H4 (cell line): ENCODE measurements at places on chromosomes 16 and 17. TPM values are rescaled to one million over a fixed set of nuclear protein-coding genes. Genes with fewer than 3 reads are reported as not detected.

The FAHD1 gene
- total RNA-seq: 23.8 and 27.6 TPM in 2 replicates

The CDRT4 gene
- total RNA-seq: 2.4 TPM in 1 of 2 replicates, not detected in the other

The C1QTNF8 gene
- total RNA-seq: not detected in 2 replicates

The MAP2K6 gene
- total RNA-seq: 14.7 and 19.6 TPM in 2 replicates

The SYT17 gene
- 2.1 and 3.2 TPM in 2 replicates for total RNA-seq

The TBC1D3G gene
- not detected in 2 replicates for total RNA-seq

The LGALS9B gene
- not detected in 2 replicates for total RNA-seq

The PRKCB gene
- total RNA-seq: under 0.01 TPM in 1 of 2 replicates, not detected in the other

The RAP1GAP2 gene
- total RNA-seq: 2.0 and 2.4 TPM in 2 replicates

The HAS3 gene
- 0.45 TPM in 1 of 2 replicates, not detected in the other for total RNA-seq

The PPY gene
- total RNA-seq: not detected in 2 replicates

- DNase-seq: no peak
Measured at GRCh38 chr16:46822270-46822669, 8.7 kb downstream of the C16orf87 start.

DNA sequence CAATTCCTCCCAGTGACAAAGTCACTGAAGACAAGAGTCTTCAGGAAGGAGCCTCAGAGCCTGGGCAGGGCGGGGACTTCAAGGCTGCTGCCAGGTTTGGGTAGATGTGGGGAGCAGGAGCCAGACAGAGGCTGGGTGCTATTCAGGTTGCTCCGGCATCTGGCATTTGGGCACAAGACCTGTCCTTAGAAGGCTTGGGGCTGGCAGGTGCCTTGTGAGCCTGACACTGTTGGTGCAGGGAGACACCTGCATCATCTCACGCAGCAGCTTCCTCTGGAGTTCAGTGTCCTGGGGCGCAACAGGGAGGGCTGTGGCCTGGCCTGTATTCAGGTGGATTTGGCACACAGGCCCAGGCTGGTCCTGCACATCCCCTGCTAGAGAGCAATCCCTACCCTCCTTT, 65.0 kb downstream of the MPRIP start:
- no peak for DNase-seq

GRCh38 chr17:65229621-65229995, 92.4 kb downstream of the RGS9 start:
- DNase-seq: no peak

GRCh38 chr17:81991684-81992305, 14.4 kb downstream of the ASPSCR1 start:
- peak; percentile 91 for DNase-seq

GRCh38 chr16:69169051-69169450, 17.9 kb upstream of the SNTB2 start:
- no peak for DNase-seq

DNA sequence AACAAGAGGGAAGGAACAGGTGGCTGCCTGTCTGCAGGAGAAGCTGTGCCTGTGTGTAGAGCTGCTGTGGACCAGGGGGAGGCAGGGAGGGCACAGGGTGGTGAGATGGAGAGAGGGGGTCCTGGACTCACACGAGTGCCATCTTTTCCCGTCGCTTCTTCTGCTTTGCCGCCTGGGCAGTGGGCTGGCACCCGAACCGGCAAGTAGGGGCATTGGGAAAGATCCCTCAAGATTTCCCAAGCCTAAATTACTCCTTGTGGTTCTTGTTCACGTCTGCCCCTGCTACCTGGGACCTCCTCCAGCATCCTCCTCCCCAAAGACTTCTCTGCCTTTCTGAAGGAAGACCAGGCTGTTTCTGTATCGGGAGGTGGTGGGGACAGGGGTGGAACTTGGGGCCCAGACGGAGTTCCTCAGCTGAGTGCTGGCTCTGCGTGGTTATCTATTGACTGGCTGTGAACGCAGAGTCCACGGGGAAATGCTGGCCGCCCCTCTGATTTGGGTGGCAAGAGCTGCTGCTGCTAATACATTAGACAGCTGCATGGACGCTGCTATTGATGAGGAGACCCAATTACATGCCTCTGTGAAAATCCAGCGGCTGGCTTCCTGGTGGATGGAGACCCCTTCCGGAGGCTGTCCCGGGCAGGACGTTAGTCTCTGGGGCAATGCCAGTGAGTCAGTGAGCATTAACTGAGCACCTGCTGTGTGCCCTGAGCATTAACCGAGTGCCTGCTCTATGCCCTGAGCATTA, 114.5 kb downstream of the OR1D5 start:
- DNase-seq: no peak

DNA sequence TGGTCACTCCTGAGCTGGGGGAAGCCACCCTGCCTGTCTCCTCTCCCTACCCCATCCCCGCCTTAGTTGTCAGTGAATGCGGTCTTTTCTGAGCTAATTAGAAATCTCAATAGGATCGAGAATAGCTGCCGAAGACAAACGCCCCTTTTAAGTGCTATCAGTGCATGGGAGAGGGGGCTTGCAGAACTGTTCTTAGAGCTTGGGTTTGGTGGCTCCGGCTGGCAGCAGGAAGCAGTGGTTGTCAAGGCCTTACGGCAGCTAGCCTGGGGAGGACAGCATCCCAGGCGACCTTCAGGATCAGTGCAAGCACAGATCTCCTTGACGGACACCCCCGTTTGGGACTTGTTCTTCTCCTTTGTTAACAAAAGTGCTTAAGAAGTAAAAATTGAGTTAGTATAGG, 195.1 kb downstream of the CCDC182 start:
- DNase-seq: no peak

- no peak for DNase-seq
Measured at GRCh38 chr16:5058476-5058875, 7.3 kb downstream of the C16orf89 start.

DNA sequence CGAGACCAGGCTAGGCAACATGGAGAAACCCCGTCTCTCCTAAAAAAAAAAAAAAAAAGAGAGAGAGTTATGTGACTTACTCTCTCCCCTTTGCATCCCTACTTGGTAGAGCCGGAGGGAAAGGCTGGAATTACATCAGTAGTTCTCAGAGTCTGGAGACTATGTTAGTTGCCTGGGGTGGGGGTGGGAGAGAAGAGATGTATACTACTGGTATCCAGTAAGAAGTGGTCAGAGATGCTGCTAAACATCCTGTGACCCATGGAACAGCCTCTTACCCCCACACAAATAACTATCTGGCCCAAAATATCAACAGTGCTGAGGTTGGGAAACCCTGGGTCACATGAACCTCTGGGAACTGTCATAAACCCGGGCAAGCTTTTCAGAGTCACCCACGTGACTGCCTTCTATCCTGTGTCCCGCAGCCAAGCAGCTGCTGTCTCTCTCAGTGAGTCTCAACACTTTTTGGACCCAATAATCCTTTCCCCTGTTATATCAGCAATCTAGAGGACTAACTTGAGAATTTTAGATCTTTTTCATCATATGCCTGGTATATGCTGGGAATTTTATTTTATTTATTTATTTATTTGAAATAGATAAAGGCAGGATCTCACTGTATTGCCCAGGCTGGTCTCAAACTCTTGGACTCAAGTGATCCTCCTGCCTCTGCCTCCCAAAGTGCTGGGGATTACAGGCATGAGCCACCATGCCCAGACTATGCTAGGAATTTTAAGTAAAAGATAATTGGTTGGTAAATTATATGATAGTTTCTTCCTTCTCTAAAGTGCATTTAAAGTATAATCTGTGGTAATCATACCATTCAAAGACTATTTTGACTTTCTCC, 8.7 kb downstream of the EIF1 start:
- peak; percentile 47 for DNase-seq

- no peak for DNase-seq
Measured at GRCh38 chr16:10039220-10040096, 142.8 kb downstream of the GRIN2A start.

DNA sequence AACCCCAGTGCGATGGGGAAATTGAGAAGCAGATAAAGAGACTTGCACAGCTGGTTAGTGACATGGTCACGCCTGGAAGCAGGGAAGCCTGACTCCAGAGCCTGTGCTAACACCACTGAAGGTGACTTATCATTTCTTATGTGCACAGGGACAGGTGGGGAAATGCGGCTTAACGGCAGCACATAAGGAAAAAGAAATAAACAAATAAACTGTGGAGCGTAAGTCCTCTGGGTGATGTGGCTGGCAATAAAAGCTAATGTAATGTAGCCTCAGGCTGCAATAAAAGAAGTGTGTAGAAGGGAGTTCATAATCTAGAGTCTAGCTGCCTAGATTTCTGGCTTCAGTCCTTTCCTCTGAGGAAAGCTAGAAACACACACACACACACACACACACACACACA, 10.6 kb downstream of the CDH11 start:
- peak; percentile 84 for DNase-seq

- no peak for DNase-seq
Measured at GRCh38 chr17:3738562-3739295, 15.0 kb downstream of the HASPIN start.

DNA sequence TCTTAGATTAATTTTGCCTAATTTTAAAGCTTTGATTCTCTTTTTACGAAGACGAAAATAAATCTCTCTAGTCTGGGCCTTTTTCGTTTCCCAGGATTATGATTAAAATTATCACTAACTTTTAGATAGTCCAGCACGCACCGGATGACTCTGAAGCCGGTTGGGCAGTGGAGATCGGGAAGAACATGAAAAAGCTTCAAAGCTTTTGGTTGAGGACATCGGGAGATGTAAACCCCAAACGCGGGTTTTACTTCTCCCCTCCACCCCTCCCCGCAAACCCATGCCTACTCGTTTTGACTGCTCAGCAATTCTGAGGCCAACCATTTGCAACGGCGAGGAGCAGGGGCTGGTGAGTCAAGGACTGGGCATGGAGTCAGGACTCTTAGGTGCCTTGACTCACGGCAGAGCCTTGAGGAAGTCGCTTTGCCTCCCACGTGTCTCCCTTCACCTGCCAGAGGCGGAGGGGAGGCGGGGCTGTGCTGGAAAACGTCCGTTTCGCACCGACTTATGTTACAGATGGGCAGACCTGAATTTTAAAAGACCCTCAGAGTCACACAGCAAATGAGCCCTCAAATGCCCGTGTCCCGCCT, 989 bp upstream of the DUSP14 start:
- DNase-seq: peak; percentile 91

DNA sequence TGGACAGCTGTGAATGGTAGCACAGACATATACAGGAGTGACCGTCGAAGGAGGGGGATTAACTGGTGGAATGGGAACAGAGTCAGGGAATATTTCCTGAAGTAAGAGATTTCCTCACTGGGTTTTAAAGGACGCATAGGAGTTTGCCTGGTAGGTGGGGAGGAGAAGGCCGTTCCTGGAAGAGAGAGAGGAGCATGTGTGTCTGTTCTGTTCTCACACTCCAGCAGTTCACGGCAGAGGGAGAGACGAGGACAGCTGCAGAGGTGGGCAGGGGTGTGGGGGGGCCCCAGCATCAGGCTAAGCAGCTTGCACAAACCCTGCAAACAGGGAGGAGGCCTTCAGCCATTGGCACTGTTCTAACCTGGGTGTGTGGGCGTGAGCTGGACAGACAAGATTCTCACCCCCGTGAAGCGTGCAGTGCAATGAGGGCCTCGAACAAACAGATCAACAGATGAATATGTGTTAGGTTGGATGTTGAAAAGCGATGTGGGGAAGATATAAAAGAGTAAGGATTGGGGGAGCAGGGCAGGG, 85.3 kb upstream of the GSE1 start:
- DNase-seq: no peak

DNA sequence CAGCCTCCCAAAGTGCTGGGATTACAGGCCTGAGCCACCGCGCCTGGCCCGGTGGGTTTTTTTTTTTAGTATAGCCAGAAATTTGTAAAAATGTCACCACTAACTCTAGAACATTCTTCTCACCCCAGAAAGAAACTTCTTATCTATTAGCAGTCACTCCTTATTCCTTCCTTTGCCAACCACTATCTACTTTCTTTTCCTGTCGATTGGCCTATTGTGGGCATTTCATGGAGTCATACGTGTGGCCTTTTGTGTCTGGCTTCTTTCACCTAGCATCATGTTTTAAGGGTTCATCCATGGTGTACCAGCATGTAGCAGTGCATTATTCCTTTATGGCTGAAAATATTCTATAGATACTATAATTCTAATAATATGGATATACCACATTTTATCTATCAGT, 3.6 kb downstream of the CYB5D2 start:
- no peak for DNase-seq

- DNase-seq: no peak
Measured at GRCh38 chr17:64262198-64262999, 661 bp downstream of the TEX2 start.

- DNase-seq: no peak
Measured at GRCh38 chr16:77910021-77910420, 112.3 kb upstream of the CLEC3A start.

- DNase-seq: no peak
Measured at GRCh38 chr16:67663151-67663876, 2.6 kb downstream of the PARD6A start.

DNA sequence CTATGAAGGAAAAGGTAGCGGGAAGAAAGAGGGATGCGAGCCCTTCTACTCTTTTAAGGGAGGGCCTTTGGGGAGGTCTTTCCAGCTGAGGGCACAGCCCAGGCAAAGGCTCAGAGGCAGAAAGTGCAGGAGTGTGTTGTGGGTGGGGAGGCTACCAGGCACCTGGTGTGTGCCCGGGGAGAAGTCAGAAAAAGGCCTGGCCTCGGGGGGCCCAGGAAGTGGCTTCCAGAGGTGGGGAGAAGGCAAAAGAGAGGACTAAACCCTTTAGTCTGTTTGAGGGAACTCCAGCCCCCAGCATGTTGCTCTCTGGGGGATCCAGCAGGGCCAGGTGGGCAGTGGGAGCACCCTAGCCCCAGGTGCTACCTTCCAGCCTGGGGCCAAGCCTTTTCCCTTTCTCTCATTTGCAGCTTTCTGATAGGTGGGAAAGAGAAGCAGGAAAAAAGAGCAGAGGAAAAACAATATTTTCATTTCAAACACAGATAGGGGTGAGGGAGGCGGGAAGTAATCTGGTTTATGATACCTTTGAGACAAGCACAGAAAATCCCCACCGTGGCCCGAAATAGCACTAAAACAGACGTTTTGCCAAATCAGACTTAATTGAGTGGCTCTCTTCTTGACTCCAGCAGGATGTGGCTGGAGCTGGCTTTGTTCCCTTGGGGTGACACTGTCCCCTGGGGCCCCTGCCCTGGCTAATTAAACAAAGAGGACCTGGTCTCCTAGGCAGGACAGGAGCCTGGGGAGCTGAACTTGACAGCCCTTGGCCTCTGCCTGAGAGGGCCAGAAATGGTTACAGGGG, 10.4 kb downstream of the RAI1 start:
- peak; percentile 61 for DNase-seq

GRCh38 chr17:11049539-11049938, 191.5 kb upstream of the SHISA6 start:
- DNase-seq: no peak

DNA sequence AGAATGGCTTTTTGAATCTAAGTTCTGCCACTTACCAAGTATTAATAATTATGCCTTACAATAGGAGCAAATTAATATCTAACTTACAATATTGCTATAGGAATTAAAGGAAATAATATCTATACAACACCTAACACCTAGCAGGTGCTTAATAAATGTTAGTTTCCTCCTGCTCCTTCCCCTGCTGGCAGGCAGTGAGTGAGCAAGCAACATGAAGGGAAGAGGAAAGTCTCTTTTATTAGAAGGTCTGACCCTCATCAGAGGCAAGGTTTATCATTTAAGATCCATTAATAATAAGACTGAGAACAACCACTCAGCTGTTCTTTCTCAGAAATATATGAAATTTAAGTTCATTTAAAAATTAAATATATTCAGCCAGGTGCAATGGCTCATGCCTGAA, 6.7 kb upstream of the DYNC1LI2 start:
- no peak for DNase-seq

GRCh38 chr16:21628121-21628726, 24.2 kb downstream of the IGSF6 start:
- DNase-seq: no peak
